ENCODE measurements at places on chromosomes 6 and 20. TPM values are rescaled to one million over a fixed set of nuclear protein-coding genes. Genes with fewer than 3 reads are reported as not detected.

DNA sequence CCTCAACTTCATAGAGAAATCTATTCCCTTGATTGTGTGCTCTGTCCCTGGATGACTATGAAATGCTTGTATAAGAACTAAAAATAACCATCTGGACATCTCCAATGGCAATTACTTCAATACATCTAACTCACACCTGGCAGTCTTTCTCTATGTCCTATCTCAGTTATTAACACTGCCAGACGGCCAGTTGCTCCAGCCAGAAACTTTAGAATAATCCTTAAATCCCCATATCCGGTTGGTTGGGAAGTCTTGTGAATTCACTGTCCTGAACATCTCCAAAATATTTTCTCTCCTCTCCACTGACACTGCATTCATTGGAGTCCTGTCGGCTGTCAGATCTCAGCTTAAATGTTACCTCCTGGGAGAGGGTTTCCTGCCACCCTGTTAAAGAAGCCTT, 12.2 kb upstream of the LAMA2 start:
- no peak overlapping the region for H3K4me3 ChIP-seq
- no peak for DNase-seq
- H3K4me1 ChIP-seq, result no peaks in the 10 kb centered on the region

GRCh38 chr6:69370763-69371162, 426.0 kb downstream of the LMBRD1 start:
- H3K27me3 ChIP-seq, result no peaks in the 10 kb centered on the region
- no peak overlapping the region for H3K27ac ChIP-seq
- H3K4me3 ChIP-seq, result no peak overlapping the region
- no peaks in the 10 kb centered on the region for H3K4me1 ChIP-seq

DNA sequence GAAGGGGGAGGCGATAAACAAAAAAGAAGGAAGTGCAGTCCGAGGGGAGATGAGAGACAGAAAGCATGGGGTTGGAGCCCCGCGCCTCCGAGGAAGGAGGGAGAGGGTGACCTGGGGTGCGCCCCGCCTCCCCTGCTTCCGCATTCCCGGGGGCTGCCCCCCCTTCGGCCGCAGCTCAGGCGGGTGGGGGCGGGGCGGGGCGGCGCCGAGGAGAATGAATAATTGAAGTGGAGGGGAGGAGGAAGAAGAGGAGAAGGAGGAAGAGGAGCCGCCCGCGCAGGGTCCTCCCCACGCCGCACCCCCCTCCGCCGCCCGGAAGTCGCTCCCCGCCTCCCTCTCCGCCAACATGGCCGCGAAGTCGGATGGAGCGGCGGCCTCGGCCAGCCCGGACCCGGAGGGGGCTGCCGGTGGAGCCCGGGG, at the start of gene XKR7:
Gene XKR7 (plus strand): TSS at position 322 of the 420 bp plus-strand sequence. CDS start 25 bp downstream, at position 347.
- DNase-seq, result no peak
- no peaks in the 10 kb centered on the region for H3K4me1 ChIP-seq
- no peaks in the 10 kb centered on the region for H3K36me3 ChIP-seq

DNA sequence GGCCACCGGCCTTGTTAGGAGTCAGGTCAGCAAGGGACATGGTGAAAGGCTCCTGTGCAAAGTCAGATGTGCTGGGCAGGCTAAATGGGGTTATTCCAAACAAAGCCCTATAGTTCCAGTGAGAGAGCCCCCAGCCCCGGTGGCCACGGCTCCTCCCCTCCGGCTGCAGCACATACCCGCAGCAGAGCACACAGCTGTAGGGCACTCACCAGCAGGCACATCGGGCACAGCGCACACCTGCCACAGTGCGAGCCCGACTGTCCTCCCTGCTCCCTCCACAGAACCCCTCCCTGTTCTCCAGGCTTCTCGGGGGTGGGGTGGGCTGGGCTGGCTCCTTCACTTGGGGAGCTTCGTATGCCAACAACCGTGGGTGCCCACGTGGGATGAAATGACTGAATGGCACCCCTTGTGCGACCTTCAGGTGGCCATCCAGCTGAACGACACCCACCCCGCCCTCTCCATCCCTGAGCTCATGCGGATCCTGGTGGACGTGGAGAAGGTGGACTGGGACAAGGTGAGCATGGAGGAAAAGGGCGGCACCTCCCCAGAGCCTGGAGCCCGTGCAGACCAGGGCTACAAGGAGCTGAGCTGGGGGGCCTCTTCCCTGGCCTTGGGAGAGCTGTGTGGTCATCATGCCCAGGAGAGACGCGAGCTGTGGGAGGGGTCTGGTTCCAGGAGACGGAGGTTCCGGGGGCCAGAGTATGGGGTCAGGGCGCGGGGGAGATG, 30.9 kb downstream of the PYGB start:
- H3K4me3 ChIP-seq, result no peak overlapping the region
- H3K27ac ChIP-seq, result no peak overlapping the region
- DNase-seq, result no peak
- no peaks in the 10 kb centered on the region for H3K27me3 ChIP-seq
- H3K36me3 ChIP-seq, result peaks cover 36% of the 10 kb centered on the region

- H3K36me3 ChIP-seq, result no peaks in the 10 kb centered on the region
- peaks cover 8% of the 10 kb centered on the region for H3K27me3 ChIP-seq
- no peak overlapping the region for H3K4me3 ChIP-seq
- no peaks in the 10 kb centered on the region for H3K4me1 ChIP-seq
Measured at GRCh38 chr6:101394936-101395335, 1.4 kb downstream of the GRIK2 start.

DNA sequence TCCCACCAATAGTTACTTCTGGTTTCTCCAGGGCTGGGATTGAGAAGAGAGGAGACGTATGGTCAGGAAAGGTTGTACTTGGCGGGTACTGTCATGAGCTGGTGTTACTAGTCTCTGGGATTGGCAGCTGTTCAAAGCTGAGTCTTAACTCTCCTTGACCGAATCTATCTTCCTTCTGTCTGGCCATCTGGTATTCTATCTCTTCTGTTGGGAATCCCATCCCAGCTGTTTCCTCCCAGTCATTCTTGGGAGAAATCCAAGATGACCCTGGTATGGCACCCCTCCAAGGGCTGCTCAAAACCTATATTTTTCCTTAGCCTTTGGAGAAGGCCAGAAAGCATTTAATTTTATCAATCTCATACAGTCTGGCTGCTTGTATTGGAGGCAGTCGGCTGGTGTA, 287.0 kb upstream of the CHD6 start:
- DNase-seq, result no peak
- H3K36me3 ChIP-seq, result no peaks in the 10 kb centered on the region
- H3K4me1 ChIP-seq, result no peaks in the 10 kb centered on the region
- H3K27me3 ChIP-seq, result no peaks in the 10 kb centered on the region
- H3K27ac ChIP-seq, result no peak overlapping the region

DNA sequence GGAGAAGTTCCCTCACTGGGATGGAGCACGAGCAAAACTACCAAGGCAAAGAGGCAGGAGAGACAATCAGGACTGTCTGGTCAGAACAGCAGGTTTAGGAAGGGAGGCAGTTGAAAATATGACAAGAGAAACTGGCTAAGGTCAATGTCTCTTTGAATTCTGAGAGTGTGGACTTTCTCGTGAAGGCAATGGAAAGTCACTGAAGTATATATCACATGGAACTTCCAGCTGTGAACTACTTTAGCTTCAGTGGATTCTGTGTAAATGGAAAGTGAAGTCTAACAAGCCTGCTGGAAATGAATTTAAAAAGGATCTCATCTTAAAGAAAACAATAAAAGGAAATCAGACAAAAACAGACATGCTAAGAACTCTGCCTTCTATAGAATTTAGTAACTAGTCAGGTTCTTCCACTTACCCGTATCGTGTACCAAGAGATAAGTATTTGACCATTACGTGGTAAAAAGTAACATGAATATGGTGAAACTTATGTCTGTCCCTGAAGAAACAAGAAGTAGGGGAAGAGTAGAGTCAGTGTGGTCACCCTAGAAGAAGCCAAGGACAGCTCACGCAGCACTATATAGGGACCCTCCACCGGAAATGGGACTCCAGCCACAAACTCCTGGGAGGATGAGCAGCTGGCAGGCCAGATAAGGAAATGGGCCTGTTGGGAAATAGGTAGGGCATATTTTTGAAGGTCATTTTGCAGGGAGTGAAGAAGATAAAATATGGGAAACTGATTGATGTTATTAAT, 123.4 kb downstream of the MAP7 start:
- H3K27ac ChIP-seq, result no peak overlapping the region
- no peaks in the 10 kb centered on the region for H3K4me1 ChIP-seq
- H3K27me3 ChIP-seq, result no peaks in the 10 kb centered on the region
- H3K36me3 ChIP-seq, result no peaks in the 10 kb centered on the region

- no peak for DNase-seq
- H3K27ac ChIP-seq, result no peak overlapping the region
- peaks cover 16% of the 10 kb centered on the region for H3K4me1 ChIP-seq
- H3K4me3 ChIP-seq, result no peak overlapping the region
- H3K36me3 ChIP-seq, result no peaks in the 10 kb centered on the region
Measured at GRCh38 chr20:1396702-1397101, 3.8 kb upstream of the FKBP1A start.

DNA sequence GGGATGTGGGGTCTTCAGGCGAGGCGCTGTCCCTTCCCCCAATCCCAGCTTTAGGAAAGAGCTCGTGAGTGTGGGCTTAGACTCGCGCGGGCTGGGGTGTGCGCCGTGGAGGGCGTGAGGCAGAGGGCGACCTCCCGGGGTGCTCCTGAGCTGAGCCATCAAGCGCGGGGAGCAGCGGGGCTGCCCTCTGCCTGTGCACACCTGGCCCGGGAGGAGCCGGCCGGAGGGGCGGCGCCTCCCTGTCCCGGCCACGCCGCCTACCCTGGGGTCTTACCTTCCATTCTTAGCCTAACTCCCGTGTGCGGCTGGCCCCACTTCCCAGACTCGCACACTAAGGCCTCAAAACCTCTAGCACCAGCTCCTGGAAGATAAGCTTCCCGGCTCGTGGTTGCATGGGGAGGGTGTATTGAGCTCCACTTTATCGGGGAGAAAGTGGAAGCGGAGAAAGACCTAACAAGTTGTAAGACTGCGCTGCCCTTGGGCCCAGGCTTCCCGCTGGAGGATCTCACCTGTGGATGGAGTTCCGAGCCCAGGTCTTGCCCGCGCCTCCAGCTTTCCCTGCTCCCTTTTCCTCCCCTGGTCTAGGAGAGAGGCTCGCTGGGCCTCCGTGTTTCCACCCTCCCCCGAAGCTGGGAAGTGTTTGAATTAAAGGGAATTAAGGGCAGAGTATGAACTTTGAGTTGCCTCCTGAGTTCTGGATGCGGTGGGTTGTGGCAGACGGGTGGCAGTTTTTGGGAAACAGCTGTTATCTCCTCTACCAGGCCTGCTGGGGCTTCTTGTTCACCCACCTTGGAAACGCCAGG, 1.2 kb downstream of the DNMT3B start:
- H3K36me3 ChIP-seq, result no peaks in the 10 kb centered on the region
- peak overlapping the region; percentile 69 for H3K4me3 ChIP-seq
- DNase-seq, result no peak

Gene NUP153
- 57.0 TPM for total RNA-seq

Gene SIGLEC1
- total RNA-seq, result 0.30 TPM

Gene HLA-E
- total RNA-seq, result 1,097 TPM

GRCh38 chr20:58567437-58567836, 52.2 kb upstream of the APCDD1L start:
- no peaks in the 10 kb centered on the region for H3K27me3 ChIP-seq
- no peaks in the 10 kb centered on the region for H3K4me1 ChIP-seq

- H3K36me3 ChIP-seq, result no peaks in the 10 kb centered on the region
- no peaks in the 10 kb centered on the region for H3K27me3 ChIP-seq
- H3K27ac ChIP-seq, result no peak overlapping the region
- no peak for DNase-seq
- H3K4me1 ChIP-seq, result no peaks in the 10 kb centered on the region
Measured at GRCh38 chr6:161749576-161749975, 475.7 kb upstream of the AGPAT4 start.

GRCh38 chr20:43761386-43762340, 34.9 kb upstream of the GTSF1L start:
- H3K27me3 ChIP-seq, result no peaks in the 10 kb centered on the region

- H3K4me3 ChIP-seq, result no peak overlapping the region
- DNase-seq, result no peak
- H3K4me1 ChIP-seq, result no peaks in the 10 kb centered on the region
- H3K36me3 ChIP-seq, result no peaks in the 10 kb centered on the region
Measured at GRCh38 chr6:133577851-133578250, 311.1 kb upstream of the TCF21 start.

DNA sequence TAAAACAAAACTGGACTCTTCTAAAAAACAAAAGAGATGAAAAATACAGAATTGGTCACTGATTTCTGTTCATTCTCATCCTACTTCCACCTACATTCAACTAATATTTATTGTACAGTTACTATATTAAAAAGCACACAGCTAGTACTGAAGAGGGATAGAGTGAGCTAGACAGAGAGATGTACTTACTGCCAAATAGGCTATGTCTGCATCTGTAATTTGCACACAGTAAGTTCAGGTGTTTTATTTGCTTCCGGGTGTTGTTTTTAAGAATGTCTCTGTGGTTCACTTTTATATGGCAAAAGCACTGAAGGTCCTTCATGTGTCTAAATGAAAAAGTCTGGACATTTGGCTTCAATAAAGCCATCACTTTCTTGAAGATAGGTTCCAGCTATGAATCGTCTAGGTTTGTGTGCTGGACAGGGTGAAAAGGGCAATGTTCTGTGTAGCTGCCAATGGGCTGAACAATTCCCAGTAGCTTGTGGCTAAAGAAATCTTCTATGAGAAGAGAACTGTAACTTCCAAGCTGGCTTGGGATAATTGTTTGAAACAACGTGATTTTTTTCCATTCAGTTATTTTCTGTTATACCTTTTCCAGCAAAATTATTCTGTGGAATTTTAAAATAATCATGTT, 47.3 kb downstream of the EPB41L2 start:
- H3K27me3 ChIP-seq, result no peaks in the 10 kb centered on the region
- no peak for DNase-seq
- no peaks in the 10 kb centered on the region for H3K36me3 ChIP-seq
- H3K4me1 ChIP-seq, result no peaks in the 10 kb centered on the region

Gene TSBP1
- not detected for total RNA-seq

GRCh38 chr20:35093267-35093884, 769 bp upstream of the TRPC4AP start:
- no peaks in the 10 kb centered on the region for H3K36me3 ChIP-seq
- H3K4me3 ChIP-seq, result peak overlapping the region; percentile 37
- H3K4me1 ChIP-seq, result peaks cover 32% of the 10 kb centered on the region
- H3K27ac ChIP-seq, result peak overlapping the region; percentile 67
- no peak for DNase-seq
- no peaks in the 10 kb centered on the region for H3K27me3 ChIP-seq

Gene LIN28B
- total RNA-seq, result not detected

- H3K27me3 ChIP-seq, result peaks cover 15% of the 10 kb centered on the region
- no peaks in the 10 kb centered on the region for H3K36me3 ChIP-seq
- no peak for DNase-seq
- no peak overlapping the region for H3K27ac ChIP-seq
- peaks cover 11% of the 10 kb centered on the region for H3K4me1 ChIP-seq
- no peak overlapping the region for H3K4me3 ChIP-seq
Measured at GRCh38 chr20:64048402-64049044, 916 bp downstream of the SOX18 start.

DNA sequence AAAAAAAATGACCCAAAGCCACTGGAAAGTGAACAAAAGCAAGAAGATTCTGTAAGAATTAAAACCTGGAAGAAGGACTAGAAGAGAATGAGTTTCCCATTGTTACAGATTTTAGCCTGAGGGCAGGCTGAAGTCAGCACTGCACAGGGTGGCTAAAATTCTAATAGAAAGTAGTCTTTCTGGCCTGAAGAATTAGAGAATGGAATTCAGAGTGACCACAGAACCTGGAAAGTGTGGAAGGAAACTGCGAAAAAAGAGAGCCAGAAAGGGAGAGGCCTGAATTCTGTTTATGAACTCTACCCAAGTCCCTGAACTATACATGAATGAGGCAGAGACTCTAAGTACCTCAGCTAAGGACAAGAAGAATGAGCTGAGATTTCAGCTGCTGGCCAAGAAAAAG, 38.9 kb upstream of the FILIP1 start:
- no peak for DNase-seq
- H3K27me3 ChIP-seq, result no peaks in the 10 kb centered on the region
- H3K4me3 ChIP-seq, result no peak overlapping the region
- no peaks in the 10 kb centered on the region for H3K36me3 ChIP-seq
- no peaks in the 10 kb centered on the region for H3K4me1 ChIP-seq
- H3K27ac ChIP-seq, result no peak overlapping the region

Gene SGK2
- 0.70 TPM for total RNA-seq
